ENCODE measurements at places on chromosomes 5 and 9.

DNA sequence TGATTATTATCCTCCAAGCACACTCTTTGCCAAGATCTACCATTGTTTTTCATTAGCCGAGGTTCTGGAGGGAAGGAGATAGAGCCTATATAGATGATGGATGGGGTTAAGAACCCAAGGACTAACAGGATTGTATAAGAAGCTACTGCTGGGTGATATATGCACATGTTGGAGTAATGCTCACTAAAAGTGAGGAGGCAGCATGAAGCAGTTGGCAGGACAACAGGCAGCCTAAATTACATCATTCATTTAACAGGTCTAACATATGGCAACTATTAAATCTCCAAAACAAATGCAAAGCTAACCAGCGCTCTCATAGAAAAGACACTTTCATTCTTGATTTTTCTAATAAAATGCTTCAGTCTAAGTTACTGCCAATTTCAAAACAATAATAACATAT is 293.2 kb downstream of the EPB41L4A start:
- DNase-seq: no peak

GRCh38 chr9:133113949-133114885 is 6.8 kb downstream of the RALGDS start:
- DNase-seq: no peak

GRCh38 chr5:126448720-126449119 is 25.5 kb downstream of the GRAMD2B start:
- no peak for DNase-seq

GRCh38 chr9:14923701-14924100 is 13.5 kb upstream of the FREM1 start:
- no peak for DNase-seq

Measured in left kidney (tissue), 8 donors.